CD4-positive, alpha-beta T cell treated with Interleukin-17A for 1 hour (primary cell): ENCODE measurements at places on chromosomes 1 and 21.

GRCh38 chr1:161379071-161379470 lies 11.4 kb upstream of the CFAP126 start:
- DNase-seq = no peak

GRCh38 chr1:155179112-155180031 lies 5.7 kb downstream of the TRIM46 start:
- DNase-seq = no peak

DNA sequence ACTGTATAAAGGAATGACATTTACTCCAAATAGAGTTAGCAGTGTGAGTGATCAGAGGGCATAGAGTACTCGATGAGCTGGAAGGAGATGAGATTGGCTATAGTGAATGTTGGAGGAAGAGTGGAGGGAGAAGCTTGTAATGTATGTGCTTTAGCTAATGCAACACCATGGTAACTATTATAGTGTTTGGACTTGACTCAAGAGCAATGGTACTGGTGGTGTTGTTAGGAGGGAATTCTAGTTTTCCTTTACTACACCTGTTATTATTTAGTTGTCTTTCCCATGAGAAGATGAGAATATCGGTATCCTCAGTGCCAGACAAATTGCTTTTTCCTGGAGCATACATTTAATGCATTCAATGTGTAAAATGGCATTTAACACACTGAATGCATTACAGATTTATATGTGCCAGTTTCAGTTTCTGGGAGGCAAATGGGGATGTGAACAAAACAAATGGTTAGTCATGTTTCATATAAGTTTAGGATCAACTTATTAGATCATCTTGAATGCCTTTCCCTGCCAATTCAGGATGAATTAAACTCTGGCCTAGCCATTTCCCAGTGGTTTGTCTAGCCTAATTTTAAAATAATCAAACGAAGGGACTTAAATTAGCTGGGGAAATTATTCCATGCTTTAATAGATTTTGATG lies 291.1 kb upstream of the ADAMTS5 start:
- no peak for DNase-seq

GRCh38 chr1:101002551-101002950 lies 23.0 kb downstream of the DPH5 start:
- peak; percentile 17 for DNase-seq

DNA sequence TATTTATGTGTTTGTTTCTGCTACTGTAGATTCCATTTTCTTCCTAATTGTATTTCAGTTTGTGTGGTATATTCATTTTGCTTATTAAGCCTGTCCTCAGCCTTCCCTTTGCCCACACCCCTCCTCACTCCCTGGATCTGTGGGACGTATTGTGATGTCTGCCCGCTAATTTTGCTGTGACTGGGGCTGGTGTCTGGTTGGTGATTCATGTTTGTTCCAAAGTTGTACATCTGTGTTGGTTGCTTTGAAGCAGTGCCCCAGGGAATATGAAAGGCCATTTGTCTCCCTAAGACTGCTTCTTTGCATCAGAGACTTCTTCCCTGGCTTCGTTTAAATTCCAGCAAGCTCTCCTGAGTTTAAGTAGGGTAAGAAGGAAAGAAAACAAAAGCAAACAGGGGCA lies 289.5 kb upstream of the SGIP1 start:
- no peak for DNase-seq

- no peak for DNase-seq
Measured at GRCh38 chr1:178945763-178946266, 74.9 kb upstream of the ANGPTL1 start.

GRCh38 chr1:220315070-220315839 lies 43.0 kb upstream of the RAB3GAP2 start:
- no peak for DNase-seq

DNA sequence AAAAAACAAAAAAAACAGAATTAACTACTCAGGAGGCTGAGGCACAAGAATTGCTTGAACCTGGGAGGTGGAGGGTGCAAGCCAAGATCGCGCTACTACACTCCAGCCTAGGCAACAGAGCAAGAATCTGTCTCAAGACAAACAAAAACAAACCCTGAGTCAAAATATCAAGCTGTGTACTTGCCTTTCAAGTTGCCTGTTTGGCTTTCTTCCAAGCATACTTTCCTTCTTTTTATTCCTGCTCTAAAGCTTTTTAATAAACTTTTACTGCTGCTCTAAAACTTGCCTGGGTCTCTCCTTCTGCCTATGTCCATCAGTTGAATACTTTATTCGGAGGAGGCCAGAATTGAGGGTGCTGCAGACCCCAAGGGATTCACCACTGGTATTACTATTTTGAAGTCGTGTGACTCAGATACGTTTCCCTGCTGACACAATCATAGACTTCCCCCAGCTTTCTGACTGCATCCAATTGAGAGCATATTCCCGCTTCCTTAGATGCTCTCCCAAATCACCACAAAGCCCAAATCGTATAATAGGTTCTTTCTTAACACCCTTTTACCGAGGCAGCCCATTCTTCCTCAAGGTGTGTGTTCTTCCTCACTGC lies 3.5 kb upstream of the ACBD6 start:
- DNase-seq = no peak

GRCh38 chr1:247747616-247748015 lies 325 bp downstream of the OR14A2 start:
- no peak for DNase-seq

DNA sequence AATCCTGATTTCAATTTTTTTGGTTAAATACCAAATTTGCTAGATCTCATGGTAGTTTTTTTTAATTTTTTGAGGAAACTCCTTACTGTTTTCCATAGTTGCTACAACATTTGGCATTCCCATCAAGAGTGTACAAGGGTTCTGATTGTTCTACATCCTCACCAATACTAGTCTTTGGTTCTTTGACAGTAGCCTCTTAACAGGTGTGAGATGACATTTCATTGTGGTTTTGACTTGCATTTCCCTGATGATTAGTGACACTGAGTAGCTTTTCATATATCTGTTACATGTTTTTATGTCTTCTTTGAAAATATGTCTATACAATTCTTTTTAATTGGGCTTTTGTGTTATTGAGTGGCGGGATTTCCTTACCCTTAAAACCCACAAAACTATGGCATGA lies 20.9 kb upstream of the RGS13 start:
- DNase-seq = no peak

DNA sequence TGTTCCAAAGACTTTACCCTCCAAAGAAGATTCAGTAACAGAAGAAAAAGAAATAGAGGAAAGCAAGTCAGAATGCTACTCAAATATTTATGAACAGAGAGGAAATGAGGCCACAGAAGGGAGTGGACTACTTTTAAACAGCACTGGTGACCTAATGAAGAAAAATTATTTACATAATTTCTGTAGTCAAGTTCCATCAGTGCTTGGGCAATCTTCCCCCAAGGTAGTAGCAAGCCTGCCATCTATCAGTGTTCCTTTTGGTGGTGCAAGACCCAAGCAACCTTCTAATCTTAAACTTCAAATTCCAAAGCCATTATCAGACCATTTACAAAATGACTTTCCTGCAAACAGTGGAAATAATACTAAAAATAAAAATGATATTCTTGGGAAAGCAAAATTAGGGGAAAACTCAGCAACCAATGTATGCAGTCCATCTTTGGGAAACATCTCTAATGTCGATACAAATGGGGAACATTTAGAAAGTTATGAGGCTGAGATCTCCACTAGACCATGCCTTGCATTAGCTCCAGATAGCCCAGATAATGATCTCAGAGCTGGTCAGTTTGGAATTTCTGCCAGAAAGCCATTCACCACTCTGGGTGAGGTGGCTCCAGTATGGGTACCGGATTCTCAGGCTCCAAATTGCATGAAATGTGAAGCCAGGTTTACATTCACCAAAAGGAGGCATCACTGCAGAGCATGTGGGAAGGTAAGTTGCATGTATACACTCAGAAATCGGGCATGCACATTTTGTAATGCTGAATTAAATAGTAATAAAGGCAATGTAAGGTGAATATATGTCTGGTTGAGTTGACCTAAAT lies 97.2 kb downstream of the ZFYVE9 start:
- no peak for DNase-seq

DNA sequence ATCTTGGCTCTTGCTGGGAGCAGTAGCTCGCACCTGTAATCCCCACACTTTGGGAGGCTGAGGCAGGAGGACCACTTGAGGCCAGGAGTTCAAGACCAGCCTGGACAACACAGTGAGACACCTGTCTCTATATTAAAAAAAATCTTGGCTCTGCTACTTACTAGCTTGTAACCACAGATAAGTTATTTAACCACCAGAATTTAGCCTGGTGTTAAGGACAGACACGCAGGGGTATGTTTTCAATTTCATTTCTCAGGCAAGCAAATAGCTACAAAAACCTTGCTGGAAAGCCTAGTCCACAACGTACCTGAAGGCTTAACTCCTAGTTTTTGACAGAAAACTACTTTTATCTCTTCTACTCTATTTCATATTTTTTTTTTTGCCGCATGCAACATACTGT lies 24.8 kb upstream of the GFI1 start:
- no peak for DNase-seq

DNA sequence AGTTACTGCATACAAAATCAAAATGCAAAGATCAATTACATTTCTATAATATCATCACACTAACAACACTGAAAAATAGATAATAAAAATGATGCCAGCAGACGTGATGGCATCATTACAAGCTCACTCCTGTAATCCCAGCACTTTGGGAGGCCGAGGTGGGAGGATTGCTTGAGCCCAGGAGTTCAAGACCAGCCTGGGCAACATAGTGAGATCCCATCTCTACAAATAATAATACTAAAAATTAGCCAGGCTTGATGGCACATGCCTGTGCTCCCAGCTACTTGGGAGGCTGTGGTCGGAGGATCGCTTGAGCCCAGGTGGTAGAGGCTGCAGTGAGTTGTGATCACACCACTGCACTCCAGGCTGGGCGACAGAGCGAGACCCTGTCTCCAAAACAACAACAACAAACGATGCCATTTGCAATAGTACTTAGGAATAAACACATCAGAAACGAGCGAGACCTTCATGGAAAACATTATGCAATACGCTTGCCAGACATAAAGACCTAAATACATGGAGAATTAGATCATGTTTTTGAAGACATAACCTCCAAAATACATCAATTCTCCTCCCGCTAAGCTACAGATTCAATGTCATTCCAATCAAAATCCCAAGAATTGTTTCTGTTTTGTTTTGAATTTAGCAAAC lies 86.6 kb upstream of the ERRFI1 start:
- no peak for DNase-seq

DNA sequence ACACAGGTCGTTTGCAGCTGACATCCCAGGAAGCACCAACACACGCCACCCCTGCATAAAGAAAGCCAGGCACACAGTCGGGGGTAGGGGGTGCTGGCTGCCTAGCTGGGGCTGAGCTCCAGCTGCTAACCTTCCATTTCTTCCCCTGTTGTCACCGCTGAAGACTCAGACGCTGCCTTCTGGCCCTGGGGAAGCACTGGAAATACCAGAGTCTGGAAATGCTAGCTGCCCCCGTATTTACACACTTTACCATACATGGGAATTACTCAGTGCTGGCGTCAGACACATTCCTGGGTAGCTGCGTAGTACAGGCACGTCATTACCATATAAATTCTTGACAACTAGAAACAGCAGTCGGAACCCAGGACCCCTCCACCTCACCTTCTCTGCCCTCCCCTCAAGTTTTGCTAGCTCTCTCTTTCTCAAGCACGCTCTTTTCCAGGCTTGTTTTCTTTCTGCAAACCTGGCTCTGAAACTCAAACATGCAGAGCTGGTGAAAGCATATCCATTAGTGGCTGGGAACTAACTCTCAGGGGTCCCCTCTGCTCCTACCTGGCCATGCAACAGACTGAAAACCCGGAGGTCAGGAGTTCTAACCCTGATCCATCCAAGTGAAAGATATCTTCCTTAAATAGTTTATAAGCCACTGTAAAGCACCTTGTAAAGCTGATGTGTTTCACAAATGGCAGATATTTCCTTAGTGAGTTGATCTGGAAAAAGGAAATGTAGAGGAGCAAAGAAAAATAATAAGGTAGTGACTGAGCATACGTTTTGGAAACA lies 3.3 kb downstream of the CSRP1 start:
- DNase-seq = no peak
